ENCODE measurements at places on chromosomes 5 and 9. TPM values are rescaled to one million over a fixed set of nuclear protein-coding genes. Genes with fewer than 3 reads are reported as not detected.

Gene RASGEF1C
- total RNA-seq, result under 0.01 TPM

Gene GRM6
- total RNA-seq, result not detected

Gene MCIDAS
- total RNA-seq, result 0.13 TPM

Gene ZFP37
- 0.79 TPM for total RNA-seq

Gene TXNDC15
- total RNA-seq, result 45.8 TPM

Gene IL17B
- not detected for total RNA-seq

Gene TCF7
- under 0.01 TPM for total RNA-seq

Gene FOXD4L3
- not detected for total RNA-seq

Gene TRAF1
- total RNA-seq, result 1.0 TPM

Gene CRHBP
- not detected for total RNA-seq

Gene TARS1
- 407 TPM for total RNA-seq

Gene CLIC3
- 2.1 TPM for total RNA-seq

Gene DNAJA1
- total RNA-seq, result 27.3 TPM

Gene CARD9
- 0.53 TPM for total RNA-seq

Gene SPINK7
- total RNA-seq, result 13.7 TPM

Gene ADAMTSL1
- 0.13 TPM for total RNA-seq

Gene SURF2
- total RNA-seq, result 46.6 TPM

Gene C5orf58
- total RNA-seq, result not detected
